ENCODE measurements at places on chromosomes 4 and X. TPM values are rescaled to one million over a fixed set of nuclear protein-coding genes. Genes with fewer than 3 reads are reported as not detected.

MAGEB2 gene
- not detected for total RNA-seq

AKAP4 gene
- total RNA-seq: not detected

GLRA2 gene
- not detected for total RNA-seq

- no peak for DNase-seq
Measured at GRCh38 chr4:54548831-54549460, 108.8 kb upstream of the KIT start.

- DNase-seq: no peak
Measured at GRCh38 chrX:3540105-3540504, 173.3 kb downstream of the PRKX start.

DNA sequence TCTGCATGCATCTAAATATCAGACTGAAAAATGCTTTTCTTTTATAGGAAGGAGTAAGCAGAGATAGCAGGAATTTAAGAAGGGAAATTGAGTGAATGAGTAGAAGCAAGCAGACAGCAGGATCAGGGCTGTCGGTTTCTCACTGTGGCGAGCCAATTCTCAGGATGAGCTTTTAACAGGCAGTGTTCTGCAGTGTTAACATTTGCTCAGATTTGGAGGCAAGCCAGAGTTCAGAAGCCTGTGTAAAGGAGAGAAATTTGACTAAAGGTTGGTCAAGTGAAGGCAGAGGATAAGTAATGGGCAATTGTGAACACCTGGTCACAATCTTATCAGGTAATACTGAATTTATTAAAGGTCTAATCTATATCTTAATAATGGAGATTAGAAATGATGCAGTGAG, 133.3 kb upstream of the MAGEB16 start:
- no peak for DNase-seq

DNA sequence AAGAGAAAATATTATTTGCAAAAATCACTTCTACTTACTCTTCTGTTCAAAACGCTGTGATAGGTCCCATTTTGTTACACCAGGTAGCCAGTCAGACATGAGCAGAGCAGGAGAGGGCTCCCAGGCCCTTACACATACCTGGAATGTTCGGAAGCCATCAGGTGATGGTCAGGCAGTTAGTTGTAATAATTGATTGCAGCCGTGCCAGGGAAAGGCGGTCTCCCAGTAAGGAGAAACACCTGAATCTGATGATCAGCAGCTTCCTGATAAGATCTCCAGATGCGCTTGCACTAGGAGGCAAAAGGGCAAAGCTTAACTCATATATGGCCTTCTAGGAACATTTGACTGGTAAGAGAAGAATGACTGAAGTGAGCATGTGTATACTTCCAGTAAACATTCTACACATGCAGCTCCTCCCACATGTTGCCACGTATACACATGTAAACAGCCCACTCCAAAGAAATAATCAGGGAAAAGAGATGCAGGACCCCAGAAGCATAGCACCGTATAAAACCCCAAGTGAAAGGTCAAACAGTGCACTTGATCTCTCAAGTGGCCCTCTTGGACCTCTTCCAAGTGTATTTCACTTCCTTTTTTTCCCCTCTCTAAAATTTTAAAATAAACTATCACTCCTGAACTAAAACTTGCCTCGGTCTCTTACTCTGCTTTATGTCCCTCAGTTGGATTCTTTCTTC, 1338.0 kb downstream of the FSTL5 start:
- no peak for DNase-seq

GRCh38 chrX:31228909-31229308, 157.1 kb upstream of the FTHL17 start:
- DNase-seq: no peak

DNA sequence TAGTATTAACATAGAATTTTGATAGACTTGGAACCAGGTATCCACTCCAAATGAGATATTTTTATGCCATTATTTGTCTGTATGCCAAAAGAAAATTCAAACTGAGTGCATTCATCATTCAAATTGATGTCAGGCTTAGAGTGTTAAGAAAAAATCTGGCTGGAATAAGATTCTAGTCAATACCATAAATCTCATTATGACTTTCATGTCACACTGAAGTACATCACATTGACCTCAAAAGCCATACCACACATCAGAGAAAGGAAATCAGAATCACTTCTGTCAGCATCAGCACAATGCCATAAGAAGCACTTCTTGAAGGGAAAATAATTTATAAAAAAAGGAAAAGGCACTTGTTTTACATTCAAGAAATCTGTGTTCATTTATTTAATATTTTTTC, 119.0 kb upstream of the BMP3 start:
- DNase-seq: no peak

DNA sequence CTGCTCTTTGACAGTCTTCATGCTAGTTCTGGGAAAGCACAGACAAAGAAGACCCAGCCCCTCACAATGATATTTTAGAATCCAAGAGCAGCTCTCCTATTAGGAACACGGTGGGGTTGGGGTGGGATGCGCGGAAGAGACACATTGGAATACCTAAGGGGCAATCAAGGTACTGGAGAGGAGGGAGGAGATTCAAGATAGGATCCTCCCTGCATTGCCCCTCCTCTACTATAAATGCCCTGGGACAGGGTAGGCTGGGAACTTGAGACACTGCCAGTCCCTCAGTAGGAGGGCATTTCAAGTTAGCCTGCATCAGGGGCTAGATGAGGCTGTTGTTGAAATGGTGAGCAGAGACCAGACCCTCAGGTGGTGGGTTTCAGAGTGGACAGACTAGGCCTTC, 5.1 kb downstream of the MAGEB17 start:
- DNase-seq: no peak

DNA sequence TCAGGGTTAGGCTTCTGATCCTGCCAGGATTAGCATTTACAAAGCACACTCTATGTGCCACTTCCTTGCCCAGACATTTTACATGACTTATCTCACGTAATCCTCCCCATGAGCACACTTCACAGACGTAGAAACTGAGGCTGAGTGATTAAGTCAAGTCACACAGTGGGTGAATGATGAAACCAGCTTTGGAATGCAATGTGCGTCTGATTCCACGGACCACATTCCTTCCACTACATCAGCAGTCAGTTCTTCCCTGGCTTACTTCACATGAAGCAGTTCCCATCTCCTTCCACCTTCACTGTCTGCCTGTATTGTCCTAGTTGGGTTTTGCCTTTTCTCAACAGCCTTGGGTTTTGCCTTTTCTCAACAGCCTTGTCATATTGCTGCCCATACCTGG, 134.3 kb upstream of the PPARGC1A start:
- DNase-seq: no peak

- no peak for DNase-seq
Measured at GRCh38 chr4:107640197-107640596, 79.8 kb downstream of the PAPSS1 start.

GRCh38 chrX:129655547-129656249, 942 bp upstream of the APLN start:
- peak; percentile 55 for DNase-seq

DNA sequence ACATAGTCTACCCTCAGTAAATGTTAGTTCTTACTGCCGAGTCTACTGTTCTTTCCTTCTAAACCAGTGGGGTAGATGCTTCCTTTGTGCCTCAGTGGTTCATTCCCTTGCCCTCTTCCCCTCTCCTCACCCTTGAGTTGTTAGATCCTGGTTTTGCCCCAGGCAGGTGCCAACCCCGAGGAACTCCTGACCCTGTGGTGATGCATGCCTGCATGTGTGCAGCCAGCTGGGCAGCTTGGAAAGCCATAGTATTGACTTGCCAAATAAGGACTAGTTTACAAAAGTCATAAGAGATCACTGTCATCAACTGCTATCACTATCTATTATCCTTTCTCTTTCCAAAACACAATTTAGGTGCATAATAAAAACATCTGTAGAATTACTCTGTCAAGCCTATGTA, 50.9 kb downstream of the REPS2 start:
- DNase-seq: no peak
